RWPE1 (cell line): ENCODE measurements at places on chromosomes 3 and 15.
A peak's percentile ranks its signal among the peaks of the same experiment; 100 is the strongest.

DNA sequence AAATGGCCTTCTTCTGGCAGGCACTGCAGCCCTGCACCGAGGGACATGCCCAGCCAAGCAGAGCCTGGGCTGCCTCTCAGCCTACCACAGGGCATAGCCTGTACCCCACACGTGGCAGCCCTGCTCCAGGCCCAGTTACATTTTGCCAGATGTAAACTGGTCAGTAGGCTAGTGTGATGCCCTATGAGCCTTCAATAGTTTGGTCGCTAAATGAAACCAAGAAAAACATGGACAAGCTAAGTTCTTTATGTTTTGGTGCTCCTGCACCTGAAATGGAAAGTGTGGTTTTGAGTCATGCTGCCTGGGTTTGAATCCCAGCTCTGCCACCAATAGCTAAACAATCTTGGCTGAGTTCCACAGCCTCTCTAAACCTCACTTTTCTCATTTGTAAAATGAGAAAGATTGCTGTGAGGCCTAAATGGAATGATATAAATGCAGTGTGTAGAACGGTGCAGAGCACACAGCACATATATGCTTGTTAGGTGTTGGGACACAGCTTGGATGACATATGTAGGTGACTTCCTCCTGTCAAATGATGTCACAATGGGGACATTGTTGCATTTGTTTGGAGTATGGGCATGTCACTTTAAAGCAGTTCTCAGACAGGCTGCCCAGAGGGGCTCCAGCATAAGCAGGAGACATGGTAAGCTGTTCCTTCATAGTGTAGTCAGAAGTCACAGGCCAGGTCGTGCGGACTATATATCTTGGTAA is 57.4 kb downstream of the ZBTB38 start:
- DNase-seq, result no peak

DNA sequence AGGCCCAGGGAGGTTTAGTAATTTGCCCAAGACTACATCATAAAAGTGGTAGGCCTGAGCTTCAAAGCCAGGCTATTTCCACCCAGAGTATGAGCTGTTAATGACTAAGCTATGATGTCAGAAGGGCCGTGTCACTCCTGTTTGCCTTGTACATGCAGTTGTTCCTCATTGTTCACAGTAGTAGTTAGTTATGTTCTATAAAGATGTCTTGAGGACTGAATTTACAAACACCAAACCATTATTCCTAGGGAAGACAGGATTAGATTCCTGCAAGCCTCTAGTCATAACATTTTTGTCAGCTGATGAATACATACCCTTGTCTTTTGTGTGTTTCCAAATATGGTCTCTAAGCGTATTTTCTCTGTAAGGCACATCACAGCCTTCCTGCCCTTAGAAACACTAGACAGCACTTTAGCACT is 20.9 kb upstream of the LARS2 start:
- DNase-seq, result no peak

DNA sequence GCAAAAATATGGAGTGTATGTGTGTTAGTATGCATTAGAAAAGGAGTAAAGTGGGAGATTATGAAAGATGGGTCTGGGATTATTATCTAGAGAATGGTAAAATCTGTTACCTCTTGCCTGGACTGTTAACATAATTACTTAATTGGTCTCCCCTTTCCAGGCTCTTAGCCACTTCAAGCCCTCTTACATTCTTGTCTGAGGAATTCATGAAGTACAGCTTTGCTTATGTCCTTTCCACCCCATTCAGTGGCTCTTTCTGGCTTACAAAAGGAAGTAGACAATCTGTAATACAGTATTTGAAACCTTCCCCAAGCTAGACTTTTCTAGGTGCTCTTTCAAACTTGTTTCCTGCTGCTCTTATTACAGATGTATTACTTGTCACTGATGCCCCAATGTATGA is 129.8 kb downstream of the MBNL1 start:
- no peak for DNase-seq

GRCh38 chr3:157624801-157625200 is 121.6 kb upstream of the VEPH1 start:
- DNase-seq, result no peak

GRCh38 chr3:86990734-86991481 is at the start of gene VGLL3:
Gene VGLL3 (minus strand): TSS chr3:86991149. CDS start chr3:86990743, 406 bp downstream.
- DNase-seq, result peak; percentile 32

DNA sequence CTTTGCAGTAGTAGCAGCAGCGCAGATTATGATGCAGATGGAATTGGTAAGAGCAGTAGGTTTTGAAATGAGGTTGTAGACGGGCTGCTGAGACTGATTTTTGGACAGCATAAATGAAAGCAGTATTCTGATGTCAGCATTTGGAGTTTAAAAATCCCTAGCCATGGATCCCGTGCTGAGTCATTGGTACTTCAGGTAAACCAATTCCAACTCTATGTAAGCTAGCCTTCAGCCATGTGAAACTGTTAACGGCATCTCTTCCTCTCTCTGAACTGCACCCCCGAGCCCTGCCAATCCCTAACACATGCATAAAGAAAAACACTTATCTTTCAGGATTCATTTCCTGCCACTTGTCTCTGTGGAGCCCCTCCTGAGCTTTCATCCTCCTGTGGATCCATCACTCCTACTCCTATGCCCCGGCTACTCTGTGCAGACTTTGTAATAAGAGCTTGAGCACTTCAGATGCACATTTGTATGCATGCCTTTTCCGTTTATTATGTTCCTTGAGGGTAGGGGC is 119.0 kb downstream of the AKAP13 start:
- DNase-seq, result no peak

DNA sequence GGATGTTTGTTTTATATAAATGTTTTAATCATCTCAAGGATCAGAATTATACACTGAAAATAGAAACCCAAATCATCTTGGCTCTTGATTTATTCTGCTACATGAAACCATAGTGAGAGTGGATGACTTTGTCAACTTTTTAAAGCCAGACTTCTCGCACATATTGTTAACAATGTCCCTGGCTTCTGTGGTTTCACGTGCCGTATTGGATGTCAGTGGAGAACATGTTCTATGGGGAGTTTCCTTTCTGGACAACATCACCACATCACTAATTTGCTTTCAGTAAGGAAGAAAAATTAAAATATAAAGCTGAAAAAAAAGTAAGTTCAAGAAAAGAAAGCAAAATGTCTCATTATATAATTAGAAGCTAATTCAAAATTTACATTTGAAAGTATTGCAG is 297.1 kb upstream of the MME start:
- DNase-seq, result no peak

DNA sequence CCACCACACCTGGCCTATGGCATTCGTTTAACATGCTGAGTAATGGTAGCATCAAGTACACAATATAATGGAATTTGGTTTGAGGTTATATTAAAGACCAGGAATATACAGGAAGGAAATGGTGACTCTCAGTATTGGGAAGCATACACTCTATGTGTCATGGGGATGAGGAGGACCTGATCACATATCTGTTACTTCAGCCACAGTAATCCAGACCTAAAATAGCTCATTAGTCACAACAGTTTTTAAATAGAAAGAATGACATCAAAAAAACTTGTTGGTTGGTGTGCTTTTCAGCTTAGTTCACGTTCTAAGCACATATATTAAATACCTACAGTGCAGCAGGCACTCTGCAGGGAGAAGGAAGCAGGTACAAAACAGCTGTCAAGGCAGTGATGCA is 52.5 kb upstream of the ATP2C1 start:
- DNase-seq, result peak; percentile 17

- no peak for DNase-seq
Observed at GRCh38 chr15:80028937-80029336, 30.5 kb upstream of the ZFAND6 start.

- no peak for DNase-seq
Observed at GRCh38 chr3:139312416-139312815, 31.4 kb upstream of the MRPS22 start.

DNA sequence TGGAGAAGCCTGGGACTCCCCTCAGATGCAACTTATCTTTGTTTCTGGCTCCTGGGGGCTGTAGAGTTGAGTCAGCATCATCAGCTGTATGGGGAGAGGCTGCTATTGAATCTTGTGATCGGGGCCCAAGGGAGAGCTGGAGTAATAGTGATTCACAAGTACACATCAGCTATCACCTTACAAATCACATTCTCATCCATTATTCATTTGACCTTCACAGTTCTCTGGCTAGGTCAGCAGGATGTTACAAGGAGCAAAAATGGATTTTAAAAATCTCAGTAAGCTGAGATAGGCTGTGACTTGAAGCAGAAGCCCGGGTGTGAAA is 175.0 kb downstream of the OPA1 start:
- DNase-seq, result no peak

GRCh38 chr3:28008235-28008634 is 233.2 kb upstream of the CMC1 start:
- no peak for DNase-seq

GRCh38 chr15:28023422-28023821 is 75.7 kb downstream of the OCA2 start:
- DNase-seq, result no peak

- peak; percentile 44 for DNase-seq
Observed at GRCh38 chr15:91186904-91187656, 87.0 kb downstream of the SV2B start.

GRCh38 chr3:106033654-106034053 is 164.8 kb upstream of the CBLB start:
- DNase-seq, result no peak

- DNase-seq, result no peak
Observed at GRCh38 chr3:187926620-187927019, 181.4 kb upstream of the BCL6 start.

- no peak for DNase-seq
Observed at GRCh38 chr15:63603516-63603915, 6.3 kb downstream of the FBXL22 start.

DNA sequence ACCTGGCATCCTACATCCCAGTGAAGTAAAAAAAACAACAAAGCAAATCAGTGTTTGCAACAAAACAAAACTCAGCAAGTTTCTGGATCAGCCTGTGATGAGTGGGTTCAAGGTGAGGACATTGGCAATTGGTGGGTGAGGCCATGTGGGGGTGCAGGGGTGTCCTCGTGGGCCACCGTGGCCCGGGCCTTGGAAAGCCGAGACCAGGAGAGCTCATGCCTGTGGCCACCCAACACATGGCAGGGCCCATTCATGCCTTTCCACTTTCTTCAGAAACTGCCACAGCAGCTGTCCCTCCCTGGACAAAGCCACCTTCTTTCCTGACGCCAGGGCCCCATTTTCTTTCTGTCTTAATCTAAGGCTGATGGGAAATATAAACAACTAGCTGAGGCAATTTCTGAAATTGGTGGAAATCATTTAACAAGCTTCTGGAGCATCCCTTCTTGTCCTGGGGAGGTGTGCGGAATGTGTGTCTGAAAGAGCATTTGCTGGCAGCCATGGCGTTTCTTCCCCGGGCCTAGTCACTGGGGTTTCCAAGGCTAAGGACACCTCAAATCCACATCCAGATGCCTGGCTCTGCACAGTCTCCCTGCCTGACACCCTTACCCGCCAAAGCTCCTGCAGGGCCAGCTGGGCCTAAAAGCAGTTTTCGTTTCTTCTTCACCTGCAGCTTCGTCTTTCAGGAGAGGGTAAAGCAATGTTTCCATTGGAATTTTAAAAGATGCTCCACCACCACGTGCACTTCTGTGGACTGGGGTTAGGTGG is 34.1 kb upstream of the SFMBT1 start:
- DNase-seq, result no peak

- no peak for DNase-seq
Observed at GRCh38 chr15:80698676-80699075, 3.6 kb downstream of the ABHD17C start.

DNA sequence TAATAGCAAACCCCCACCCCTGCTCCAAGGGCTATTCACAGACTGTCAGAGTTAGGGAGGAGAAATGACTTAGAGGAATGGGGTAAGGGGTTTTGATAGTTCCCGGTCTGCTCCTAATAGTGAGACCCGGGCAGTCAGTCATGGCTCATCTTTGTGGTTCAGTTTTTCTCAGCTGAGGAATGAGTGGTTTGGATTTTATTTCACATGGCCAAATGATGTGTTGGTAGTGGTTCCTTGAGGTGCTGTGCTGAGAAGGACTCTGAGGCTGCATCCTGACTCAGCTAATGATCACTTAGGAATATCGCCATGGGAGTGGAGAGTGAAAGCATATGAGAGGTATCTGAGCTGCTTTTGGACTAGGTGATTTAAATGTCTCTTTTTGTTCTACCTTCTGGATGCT is 80.2 kb downstream of the LPP start:
- DNase-seq, result no peak

DNA sequence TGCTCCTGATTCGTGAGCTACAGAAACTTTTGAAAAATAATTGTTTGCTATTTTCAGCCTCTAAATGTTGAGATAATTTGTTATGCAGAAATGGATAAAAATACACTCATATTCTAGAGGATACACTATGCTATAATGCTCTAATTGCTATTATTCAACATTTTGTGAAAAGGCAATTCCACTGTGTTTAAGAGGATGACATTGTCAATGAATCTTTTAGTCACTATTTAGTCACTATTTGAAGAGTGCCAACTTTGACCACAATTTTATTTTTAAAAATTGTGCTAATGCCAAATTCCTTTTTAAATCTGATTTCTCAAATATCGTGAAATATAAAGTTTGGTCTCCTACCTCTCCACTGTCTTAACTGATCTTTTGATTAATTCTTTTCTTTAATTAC is 604.9 kb upstream of the KCNMB2 start:
- no peak for DNase-seq

GRCh38 chr3:94285872-94286271 is 223.0 kb downstream of the NSUN3 start:
- DNase-seq, result peak; percentile 24

DNA sequence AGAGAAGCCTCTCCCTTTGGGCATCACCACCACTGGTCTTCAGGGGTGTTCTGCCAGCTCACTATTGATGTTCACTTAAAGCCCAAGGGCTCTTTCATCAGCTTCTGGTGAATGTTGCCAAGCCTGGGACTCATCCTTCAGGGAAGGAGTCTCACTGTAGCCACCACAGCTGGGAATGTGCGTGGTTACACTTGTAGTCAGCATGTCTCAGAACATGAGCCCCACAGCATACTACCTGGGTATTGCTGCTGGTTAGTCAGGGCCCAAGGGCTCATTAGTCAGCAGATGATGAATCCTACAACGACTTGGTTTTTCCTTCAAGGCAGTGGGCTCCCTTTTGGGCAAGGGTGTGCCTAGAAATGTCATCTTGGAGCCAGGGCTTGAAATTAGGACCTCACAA is 412.9 kb downstream of the VGLL3 start:
- no peak for DNase-seq

DNA sequence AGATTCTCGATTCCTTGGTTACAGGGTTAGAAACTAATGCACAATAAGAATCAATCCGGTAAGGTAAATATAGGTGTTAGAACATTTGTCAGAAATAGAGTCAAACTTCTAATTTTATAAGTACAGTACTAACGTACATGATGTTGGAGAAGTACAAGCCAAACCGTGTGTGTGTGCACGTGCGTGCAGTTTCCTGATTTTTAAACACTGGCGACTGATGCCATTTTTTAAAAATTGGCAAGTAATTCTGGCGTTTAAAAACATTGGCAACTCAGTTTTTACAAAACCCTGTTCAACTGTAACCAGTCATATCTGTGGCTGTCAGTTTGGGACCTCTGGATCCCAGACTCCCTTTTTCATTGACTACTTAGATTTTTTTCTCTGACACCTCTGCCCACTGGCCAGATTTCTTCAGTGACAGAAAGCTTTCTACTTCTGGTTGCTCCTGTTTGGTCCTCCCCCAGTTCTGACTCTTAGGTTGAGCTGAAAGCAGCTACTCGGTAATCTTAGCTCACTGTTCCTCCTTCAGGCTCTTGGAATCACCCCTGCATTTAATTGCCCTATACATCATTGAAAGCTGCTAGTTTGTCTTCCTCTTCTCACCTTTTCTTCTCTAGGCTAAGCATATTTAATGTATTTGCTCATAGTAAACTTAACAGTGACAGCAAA is 843 bp downstream of the ATG7 start:
- DNase-seq, result no peak
